ENCODE measurements at places on chromosomes 1 and 21. TPM values are rescaled to one million over a fixed set of nuclear protein-coding genes. Genes with fewer than 3 reads are reported as not detected.
A peak's percentile ranks its signal among the peaks of the same experiment; 100 is the strongest.

The SLC26A9 gene
- total RNA-seq: not detected

The INAVA gene
- 37.2 TPM for total RNA-seq

The LCE2A gene
- total RNA-seq: not detected

The HAPLN2 gene
- 0.46 TPM for total RNA-seq

The PTPRC gene
- not detected for total RNA-seq

The HMGCS2 gene
- total RNA-seq: not detected

The RBM11 gene
- 1.7 TPM for total RNA-seq

The CR1L gene
- total RNA-seq: 0.37 TPM

The UBL4B gene
- not detected for total RNA-seq

The PPM1J gene
- 13.2 TPM for total RNA-seq

DNA sequence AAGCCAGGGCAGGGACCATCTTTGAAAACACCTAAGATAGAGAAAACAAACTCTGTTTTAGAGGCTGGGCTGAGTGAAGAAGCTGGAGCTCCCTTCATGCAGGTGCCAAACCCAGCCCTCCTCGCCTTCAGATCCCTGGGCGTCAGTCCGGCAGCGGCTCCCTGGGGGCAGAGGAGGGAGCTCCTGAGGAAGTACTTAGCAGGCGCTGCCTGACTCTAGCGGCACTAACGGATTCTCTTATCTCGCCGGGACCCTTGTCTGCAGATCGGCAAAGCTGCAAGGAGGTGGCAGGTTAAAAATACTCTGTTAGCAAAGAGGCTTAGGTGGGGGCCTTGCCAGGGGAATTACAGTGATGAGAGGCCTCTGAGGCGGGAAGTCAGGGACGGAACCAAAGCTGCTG, 79.6 kb downstream of the PLXNA2 start:
- no peak for DNase-seq

DNA sequence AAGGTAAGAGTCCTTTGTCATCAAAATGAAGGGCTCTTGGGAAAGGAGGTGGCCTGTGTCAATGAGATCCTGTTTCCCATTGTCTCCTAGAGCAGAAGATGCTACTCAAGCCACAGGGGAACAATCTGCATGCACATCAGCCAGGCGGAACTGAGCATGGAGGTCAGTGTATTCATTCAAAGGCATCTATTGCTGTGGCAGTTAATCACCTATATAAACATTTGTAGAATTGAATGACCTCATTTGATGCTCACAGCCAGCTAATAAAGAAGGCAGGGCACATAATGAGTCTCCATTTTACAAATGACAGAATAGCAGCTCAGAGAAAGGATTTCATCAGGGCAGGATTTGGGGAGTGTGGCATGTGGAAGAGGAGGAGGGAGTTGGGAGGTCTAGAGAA, 5.7 kb upstream of the FYB2 start:
- no peak for DNase-seq

DNA sequence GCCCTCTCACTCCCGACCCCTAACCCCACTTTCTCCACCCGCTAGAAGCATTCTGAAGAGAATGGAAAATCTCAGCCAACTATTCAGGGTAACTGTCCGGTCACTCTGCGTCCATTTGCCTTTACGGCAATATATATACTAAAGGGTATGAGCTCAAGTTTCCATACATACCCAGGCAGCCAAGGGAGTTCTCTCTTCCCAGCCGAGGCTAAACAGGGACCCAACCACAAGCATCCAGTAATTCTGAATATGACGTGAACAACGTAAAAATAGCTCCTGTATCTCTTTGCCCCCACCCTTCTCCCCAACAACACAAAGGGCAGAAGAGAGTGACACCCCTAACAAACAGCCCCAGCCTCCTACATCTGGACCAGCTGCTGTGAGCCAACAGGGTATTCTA, 67.7 kb downstream of the SSBP3 start:
- DNase-seq: no peak

DNA sequence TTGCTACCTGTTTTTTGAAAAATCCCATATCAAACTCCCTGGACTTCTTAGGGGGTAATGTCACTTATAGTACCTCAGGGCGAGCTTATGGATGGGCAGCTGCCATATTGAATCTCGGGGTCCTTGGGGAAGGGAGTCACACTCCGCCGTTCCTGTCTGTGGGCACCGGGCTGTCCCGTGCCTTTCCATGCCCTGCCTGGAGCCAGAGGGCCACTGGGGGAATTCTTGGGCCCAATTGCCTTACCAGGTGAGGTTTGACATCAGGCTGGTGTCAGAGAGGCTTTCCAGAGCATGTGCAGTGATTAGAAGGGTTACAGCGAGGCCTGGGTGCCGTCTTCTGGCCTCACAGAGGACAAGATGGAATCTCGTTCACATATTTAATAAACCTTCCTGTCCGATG, 28.8 kb downstream of the QSOX1 start:
- DNase-seq: no peak

- no peak for DNase-seq
These were observed 1.8 kb upstream of the PTTG1IP start for GRCh38 chr21:44875316-44875700.

DNA sequence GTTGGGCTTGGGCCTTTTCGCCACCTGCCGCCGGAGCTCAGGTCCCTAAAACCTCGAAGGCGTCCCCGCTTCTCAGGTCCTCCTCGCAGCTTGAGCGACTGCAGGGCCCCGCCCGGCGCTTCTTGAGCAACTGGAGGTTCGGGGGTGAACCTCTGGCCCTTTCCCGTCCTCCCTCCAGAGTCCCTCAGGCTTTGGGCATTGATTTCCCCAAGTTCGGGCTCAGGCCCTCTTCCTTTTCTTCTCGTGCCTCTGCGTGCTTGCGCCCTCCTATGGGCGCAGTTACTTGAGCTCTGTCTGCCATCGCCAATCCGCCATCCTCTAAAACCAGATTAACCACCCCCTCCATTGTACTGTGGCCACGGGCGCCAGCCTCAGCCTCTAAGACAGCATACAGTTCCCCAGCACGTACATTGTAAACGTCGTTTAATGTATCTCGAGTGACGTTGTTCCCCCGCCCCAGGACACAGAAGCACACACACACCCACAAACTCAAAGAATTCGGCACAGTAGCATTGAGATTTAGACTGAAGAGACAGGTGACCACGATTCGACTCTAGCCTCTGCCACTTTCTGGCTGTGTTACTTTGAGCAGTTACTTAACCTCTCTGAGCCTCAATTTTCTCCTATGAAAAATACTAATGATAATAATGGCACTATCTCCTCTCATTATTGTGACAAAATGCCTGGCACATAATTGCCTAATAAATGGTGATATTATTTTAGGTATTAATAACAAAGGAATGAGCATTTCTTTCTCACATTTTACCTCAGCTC, 22.6 kb downstream of the BTG2 start:
- no peak for DNase-seq

DNA sequence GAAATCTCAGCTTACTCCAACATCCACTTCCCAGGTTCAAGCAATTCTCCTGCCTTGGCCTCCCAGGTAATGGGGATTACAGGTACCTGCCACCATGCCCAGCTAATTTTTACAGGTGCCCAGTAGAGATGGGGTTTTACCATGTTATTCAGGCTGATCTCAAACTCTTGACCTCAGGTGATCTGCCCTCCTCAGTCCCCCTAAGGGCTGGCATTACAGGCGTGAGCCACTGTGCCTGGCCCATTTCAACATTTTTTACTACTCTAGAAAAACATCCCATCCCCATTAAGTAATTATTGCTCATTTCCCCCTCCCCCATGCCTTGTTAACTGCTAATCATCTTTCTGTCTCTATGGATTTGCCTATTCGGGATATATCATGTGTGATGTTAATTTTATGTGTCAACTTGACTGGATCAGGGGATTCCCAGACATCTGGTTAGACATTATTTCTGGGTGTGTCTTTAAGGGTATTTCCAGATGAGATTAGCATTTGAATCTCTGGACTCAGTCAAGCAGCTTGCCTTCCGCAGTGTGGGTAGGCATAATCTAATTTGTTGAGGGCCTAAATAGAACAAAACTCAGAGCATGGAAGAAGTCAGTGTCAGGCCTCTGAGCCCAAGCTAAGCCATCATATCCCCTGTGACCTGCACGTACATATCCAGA, 33.0 kb upstream of the ZBTB8B start:
- DNase-seq: no peak

GRCh38 chr1:923131-923990, at the start of gene SAMD11:
SAMD11 (plus strand) TSS chr1:923923; CDS start chr1:924432, 509 bp downstream.
- peak; percentile 68 for DNase-seq

- no peak for DNase-seq
These were observed 47.0 kb downstream of the ARHGEF16 start for GRCh38 chr1:3501437-3501836.

- DNase-seq: no peak
These were observed 59.5 kb downstream of the PTGS2 start for GRCh38 chr1:186620566-186621350.

- DNase-seq: no peak
These were observed 7.9 kb upstream of the COG2 start for GRCh38 chr1:230634384-230634783.

DNA sequence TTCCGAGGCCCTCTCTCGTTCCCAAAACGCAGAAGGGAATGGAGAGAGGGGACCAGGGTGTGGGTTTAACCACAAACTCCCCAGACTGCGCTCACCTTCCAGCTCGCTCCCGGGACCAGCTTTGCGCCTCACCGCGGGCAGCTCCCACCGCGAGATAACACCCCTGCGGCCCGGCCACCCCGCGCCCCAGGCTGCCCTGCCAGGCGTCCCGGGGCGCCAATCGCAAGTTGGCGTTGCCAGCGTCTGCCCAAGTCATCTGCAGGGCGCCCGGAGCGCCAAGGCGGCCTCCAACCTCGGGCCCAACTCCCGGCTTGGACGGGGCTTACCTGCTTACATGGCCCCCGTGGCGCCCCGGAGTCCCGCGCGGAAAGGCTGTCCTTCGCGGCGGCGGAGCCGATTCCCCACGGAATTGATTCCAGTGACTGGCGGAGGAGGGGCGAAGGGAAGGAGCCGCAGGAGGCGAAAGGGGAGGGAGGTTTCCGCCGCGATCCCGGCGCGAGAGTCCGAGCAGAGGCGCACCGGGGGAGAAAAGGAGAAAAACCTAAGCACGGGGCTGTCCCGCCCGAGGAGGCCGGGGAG, 456 bp downstream of the PTPN14 start:
- DNase-seq: no peak

GRCh38 chr1:14551386-14551785, 47.1 kb upstream of the KAZN start:
- no peak for DNase-seq

DNA sequence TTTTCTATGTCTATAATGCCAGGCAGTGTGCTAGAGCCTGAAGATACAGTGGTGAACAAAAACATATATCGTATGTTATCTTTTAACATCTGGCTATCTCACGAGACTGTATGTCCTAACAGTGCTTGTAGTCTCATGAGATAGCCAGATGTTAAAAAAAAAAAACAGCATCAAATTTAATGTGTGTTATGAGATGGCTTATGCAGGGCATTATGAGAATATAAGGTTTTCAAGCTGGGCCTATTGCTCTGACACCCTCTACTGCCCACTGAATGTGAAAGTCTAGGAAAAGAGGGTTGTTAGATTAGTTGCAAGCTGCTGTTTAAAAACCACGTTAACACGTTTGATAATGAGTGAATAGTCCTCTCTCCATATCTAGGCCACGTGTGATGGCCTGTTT, 109.8 kb downstream of the CACHD1 start:
- no peak for DNase-seq

GRCh38 chr1:151049458-151049857, 1.9 kb downstream of the C1orf56 start:
- DNase-seq: no peak

DNA sequence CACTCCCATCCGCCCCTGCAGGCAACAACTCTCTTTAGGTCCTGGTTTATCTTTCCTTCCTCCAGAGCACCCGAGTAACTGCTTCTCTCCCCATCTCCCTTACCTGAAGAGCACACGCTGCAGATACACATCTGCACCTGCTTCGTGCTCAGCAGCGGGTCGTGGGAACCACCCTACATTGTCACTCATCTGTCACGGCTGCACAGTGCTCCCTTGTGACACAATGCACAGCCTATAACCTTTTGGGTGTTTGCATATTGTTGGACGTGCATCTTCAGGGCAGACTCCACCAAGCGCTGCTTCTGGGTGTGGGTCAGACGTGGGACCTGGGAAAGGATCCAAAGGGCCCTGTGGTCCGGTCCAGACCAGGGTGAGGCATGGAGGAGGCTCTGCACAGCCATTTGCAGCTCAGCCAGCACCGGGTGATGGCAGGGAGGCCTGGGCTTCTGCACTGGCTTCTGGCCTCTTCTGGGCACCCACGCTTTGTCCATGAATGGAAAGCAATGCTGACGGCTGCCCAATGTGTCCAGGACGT, 42.5 kb downstream of the WDR4 start:
- DNase-seq: no peak

- no peak for DNase-seq
These were observed 55.8 kb downstream of the FBXO2 start for GRCh38 chr1:11598461-11598860.

GRCh38 chr1:177410179-177410766, 239.5 kb downstream of the BRINP2 start:
- no peak for DNase-seq

DNA sequence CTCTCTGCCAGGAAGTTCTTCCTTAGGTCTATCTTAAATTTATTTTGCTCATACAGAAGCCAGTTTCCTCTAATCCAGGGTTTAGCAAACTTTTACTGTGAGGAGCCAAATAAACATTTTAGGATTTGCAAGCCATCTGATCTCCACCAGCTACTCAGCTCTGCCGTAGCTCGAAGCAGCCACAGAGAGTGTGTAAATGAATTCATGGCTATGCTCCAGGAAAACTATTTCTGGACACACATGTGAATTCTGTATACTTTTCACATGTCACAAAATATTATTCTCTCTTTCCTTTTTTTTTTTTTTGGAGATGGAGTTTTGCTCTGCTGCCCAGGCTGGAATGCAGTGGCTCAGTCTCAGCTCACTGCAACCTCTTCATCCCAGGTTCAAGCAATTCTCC, 13.4 kb upstream of the AGTRAP start:
- no peak for DNase-seq

DNA sequence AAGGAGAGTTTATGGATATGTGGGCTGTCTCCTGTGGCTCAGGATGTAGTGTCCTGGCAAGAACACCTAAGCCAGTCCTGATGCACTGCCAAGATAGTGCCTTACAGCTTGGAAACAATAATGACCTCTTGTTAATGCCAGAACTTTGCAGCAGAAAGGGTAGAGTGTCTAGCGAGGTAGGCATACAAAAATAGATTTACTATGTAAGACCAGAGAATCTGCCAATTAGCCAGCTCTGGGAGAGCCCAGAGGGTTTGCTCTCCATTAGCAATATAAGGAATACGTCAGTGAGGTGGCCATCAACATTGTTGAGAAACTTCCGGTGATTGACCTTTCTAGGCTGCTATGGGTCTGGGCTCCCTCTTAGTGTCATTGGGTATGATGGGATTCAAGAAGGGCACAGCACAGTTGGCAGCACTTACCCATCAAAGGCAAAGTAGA, 178.5 kb upstream of the GALNT2 start:
- no peak for DNase-seq

Measured in H9 (cell line).